ENCODE measurements at places on chromosomes 12 and 14. TPM values are rescaled to one million over a fixed set of nuclear protein-coding genes. Genes with fewer than 3 reads are reported as not detected.

Gene FRS2
- 95.2 TPM for total RNA-seq

Gene SPX
- total RNA-seq, result 0.95 TPM

Gene PSME2
- total RNA-seq, result 67.9 TPM

DNA sequence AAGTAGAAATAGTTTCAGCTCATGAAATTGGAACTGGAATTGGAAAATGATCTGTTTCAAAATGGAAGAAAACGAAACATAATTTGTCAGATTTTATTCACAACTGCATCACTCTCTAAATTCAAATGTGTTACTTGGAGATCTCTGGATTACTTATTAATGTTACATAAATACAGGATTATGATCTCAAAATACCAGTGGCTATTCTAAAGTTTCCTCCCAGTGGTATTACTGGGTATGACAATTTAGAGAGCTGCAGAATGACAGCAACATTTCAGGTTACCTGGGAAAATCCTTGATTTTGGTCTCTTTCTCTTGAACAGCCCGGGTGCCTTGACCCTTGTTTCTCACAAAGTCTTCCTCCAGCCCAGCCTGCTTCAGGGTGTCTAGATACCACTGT lies 14.2 kb downstream of the FAM161B start:
- no peak for DNase-seq

DNA sequence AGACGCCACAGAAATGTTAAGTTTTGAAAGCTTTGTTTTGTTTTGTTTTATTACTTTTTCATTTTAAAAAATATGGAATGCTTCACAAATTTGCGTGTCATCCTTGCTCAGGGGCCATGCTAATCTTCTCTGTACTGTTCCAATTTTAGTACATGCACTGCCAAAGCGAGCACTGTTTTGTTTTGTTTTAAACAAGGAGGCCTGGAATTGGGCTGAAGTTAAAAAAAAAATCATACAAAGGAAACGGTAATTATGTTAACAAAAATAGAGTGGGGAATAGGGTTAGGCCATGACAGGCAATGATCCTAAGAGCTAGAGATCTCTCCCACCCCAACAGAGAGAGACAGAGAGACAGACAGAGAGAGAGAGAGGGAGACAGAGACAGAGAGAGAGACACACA lies 57.0 kb downstream of the ZFP36L1 start:
- DNase-seq, result no peak

GRCh38 chr14:100065111-100065871 lies at the start of gene EVL:
Gene EVL, plus strand, starts transcription at chr14:100065422. Its CDS starts 79 bp downstream, at chr14:100065501.
- no peak for DNase-seq

- no peak for DNase-seq
These were observed 21.1 kb downstream of the PPP1CC start for GRCh38 chr12:110721570-110721969.

DNA sequence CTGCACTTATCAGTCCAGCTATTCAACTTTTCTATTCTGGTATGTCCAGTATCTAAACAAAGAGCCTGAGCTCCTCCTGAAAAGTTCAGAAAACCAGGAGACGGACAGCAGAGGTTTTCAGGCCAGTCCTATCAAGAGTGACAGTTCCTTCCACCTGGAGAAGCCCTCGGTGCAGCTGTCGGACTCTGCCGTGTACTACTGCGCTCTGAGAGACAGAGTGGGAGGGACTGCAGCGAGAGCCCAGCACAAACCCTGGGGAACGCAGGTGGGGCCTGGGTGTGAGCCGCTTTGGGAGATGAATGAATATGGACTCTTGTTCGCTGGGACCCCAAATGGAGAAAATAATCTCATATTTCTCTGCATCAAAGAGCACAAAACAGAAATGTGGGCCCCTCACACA lies 329.8 kb upstream of the OR4E1 start:
- DNase-seq, result no peak

DNA sequence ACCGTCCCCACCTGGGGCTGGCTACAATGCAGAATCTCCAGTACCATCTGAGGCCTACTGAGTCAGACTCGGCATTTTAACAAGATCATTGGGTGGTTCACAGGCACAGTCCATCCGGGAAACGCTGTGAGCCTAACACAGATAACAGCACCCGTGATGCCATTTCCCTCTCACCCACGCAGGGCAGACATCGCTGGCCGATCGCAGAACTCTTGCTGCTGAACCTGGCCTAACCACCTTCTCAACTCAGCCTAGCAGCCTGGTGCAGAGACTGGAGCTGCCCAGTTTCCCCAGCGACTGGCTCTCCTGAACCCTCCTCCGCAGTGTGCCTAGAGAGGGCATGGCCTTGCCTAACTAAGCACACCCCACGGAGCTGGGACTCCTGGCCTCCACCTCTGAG lies 83.3 kb downstream of the NCOR2 start:
- no peak for DNase-seq

Measured in urinary bladder (tissue), 4 donors.